Naive thymus-derived CD4-positive, alpha-beta T cell (primary cell): ENCODE measurements at places on chromosomes 7 and 10. TPM values are rescaled to one million over a fixed set of nuclear protein-coding genes. Genes with fewer than 3 reads are reported as not detected.

The FEZF1 gene
- not detected for total RNA-seq

The ST8SIA6 gene
- 0.95 TPM for total RNA-seq

- no peak for DNase-seq
These were observed 87.0 kb downstream of the TBXAS1 start for GRCh38 chr7:139915864-139916716.

GRCh38 chr7:153217032-153217431, 457.5 kb downstream of the ACTR3B start:
- no peak for DNase-seq

- no peak for DNase-seq
These were observed 159.6 kb upstream of the IGFBP3 start for GRCh38 chr7:46080595-46081159.

The ARMC3 gene
- total RNA-seq = not detected

GRCh38 chr7:35549781-35550180, 145.2 kb downstream of the HERPUD2 start:
- DNase-seq = no peak

The PLPP4 gene
- total RNA-seq = not detected

DNA sequence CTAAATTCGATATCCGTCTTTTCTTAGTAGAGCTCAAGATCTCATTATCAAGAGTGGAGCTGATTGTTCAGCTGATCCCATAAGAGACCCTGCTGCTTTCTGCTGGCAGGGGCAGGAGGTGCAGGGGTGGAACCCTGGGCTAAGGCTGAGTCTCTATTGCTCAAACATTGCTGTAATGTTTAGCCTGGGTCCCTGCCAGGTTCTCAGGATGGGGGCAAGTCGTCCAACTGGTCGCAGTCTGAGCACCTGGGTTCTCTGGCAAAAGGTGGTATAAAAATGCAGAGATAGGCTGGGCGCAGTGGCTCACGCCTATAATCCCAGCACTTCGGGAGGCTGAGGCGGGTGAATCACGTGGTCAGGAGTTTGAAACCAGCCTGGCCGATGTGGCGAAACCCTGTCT, 62.0 kb upstream of the NRBF2 start:
- no peak for DNase-seq

The IFIT1 gene
- 7.1 TPM for total RNA-seq

GRCh38 chr10:88181902-88182600, 318.6 kb downstream of the PTEN start:
- no peak for DNase-seq

DNA sequence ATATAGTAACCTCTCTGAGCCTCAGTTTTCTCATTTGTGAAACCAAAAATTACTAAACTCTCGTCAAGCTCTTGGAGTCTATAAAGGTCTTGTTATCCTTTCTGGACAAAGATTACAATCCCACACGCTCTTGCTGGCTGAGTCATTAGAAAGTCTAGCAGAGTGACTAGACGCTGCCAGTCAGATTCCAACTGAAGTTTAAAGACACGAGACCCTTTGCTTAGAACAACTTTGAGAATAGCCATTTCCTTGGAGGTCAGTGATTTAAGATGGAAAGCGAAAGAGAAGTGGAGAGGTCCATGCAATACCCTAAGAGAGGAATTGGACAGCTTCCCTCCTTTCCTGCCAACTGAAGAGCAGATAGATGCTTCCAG, 119.5 kb downstream of the APBB1IP start:
- DNase-seq = no peak

- no peak for DNase-seq
These were observed 92.9 kb downstream of the CELF2 start for GRCh38 chr10:11110539-11110938.

DNA sequence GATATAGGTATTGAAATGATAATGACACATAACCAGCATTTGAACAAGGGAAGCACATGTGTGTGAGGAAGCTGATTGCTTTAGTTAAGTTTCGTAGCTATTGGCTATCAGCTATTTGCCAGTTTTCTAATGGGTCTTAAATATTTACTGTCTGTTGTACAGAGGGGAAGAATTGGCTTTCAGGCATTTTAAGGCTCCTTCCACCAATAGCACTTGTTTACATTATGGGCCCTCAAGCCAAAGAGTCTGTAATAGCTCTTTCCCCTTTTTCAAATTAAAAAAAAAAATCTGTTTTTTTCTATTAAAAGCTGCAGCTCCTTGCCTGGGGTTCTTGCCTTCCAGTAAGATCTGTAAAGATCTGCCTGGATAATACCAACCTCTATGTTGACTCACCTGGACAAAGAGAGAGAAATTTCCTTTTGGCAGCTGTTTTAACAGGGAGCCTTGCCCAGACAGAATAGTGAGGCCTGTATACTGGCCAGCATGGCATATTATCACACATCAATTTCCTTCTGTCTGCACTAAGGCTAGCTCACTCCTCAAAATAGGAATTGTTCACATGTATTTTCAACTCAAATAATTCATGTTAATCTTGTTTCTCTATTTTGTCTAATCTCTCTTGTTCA, 104.7 kb upstream of the LRGUK start:
- no peak for DNase-seq

The PTPRN2 gene
- total RNA-seq = 1.3 TPM

The SKAP2 gene
- total RNA-seq = 31.4 TPM

GRCh38 chr10:102758240-102758932, 14.6 kb downstream of the WBP1L start:
- no peak for DNase-seq

The CHN2 gene
- 0.70 TPM for total RNA-seq

DNA sequence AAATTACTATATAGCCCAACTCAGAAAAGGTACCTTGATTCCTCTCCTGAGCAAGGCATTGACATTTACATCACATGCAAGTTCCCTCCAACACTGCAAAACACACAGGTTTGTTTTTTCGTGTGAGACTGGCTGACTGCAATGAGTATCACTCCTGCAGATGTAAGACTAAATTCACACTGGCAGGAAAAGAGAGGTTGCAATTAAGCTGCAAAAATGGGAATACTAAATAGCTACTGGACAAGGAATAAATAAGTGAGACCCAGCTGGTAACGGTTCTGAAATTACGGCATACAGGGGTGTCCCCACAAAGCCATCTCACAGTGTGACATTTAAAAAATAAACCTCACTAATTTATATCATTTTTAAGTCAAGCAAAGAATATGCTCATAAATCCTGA, 97.3 kb downstream of the PIP4K2A start:
- no peak for DNase-seq

DNA sequence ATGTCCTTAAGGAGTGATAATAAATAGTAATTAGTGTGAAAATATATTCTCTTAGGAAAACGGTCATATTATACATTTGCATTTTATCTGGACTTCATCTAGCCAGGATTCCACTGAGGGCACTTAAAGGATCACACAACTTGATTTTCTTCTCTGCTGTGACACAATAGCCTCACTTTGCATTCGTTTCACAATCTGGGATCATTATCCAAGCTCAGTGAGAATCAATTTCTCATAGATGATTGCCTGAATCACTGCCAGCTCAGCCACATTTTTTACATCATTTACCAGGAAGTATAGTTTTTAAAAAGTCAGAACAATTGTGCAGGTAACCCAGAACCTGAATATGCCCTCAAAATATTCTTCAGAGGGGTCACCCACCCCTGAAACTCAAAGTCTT, 68.9 kb downstream of the PTPRZ1 start:
- no peak for DNase-seq

The SLC13A1 gene
- not detected in 2 replicates for total RNA-seq

The ASAH2 gene
- total RNA-seq = 1.7 and 3.2 TPM in 2 replicates

DNA sequence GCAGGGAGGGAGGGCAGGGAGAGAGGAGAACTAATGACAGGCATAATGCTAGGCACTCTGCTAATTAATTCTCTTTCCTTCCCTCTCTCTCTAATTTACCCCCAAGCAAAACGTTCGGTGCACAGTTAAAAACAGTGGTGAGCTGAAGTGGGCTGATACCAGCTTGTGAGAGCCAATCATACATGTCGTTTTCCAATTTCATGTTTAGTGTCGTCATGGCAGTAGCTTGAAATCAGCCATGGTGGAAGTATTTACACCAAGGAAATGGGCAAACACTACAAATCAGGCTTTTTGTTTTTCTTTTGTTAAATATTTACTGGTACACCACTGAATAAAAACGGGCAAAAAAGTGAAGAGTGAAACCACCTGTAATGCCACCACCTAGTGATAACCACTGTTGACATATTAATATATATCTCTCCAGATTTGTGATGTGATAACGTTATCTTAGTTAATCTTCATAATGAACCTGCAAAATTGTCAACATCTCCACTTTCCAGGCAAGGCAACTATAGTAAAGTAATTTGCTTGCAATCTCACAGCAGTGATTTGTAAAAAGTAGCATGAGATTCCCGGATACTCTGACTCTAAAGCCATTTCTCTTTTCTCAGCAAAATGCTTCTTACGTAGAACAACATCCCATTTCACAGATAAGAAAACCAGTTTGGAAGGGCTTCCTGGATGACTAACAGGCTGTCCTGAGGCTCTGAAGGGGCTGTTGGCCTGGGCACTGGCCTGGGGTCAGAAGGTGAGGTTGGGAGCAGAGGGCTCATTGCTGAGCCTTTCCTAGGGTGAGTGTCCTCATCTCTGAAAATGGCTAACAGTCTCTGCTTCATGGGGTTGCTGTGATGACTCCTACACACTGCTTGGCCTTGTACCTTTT, 83.7 kb downstream of the ATXN7L1 start:
- no peak for DNase-seq

GRCh38 chr10:62352356-62352970, 21.7 kb upstream of the ZNF365 start:
- no peak for DNase-seq

DNA sequence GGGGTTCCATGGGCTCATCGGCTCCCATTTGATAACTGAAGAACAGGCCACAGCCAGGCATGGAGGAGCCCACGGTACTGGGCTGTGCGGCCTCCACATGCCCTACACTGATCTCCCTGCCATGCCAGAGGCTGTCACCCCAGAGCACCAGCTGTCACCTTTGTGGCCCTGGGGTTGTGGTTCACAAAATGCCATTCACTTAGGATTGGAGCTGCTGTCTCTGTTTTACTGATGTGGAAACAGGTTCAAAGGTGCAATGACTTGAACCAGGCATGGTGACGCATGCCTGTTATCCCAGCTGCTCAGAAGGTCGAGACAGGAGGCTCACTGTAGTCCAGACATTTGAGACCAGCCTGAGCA, 4.3 kb upstream of the UPK3B start:
- DNase-seq = no peak

DNA sequence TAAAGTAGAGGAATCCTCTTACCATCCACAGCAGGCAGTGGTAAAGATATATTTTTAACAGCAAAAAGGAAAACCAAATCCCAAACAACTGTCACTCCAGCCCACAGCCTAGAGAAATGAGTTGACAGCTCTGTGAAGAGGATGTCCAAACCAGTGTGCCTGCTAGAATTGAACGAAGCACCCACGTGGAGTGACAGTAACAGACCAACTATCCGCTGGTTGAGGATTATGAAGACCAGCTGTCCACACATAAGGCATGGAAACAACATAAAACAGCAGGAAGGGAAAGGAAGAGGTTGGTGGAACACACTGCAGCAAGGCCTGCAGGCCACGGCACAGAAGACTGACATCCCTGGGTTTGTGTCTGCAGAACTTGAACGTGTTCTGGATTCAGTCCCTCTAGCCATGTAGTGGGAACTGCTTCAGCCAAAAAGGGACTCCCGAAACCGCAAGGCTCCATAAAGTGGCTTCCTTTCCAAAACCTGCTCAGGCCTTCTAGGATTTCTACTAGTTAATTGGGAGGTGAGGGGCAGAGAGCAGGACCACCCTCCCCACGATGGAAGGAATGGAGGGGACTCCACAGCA, 324.4 kb downstream of the BICC1 start:
- DNase-seq = no peak

GRCh38 chr10:110960333-110960712, 40.9 kb downstream of the SHOC2 start:
- DNase-seq = no peak

- DNase-seq = no peak
These were observed 215.9 kb upstream of the C7orf33 start for GRCh38 chr7:148374396-148375259.

GRCh38 chr7:89621925-89622641, 532.2 kb upstream of the STEAP1 start:
- DNase-seq = no peak

The SLC16A12 gene
- not detected for total RNA-seq

The DYNC1I1 gene
- 0.61 TPM for total RNA-seq

DNA sequence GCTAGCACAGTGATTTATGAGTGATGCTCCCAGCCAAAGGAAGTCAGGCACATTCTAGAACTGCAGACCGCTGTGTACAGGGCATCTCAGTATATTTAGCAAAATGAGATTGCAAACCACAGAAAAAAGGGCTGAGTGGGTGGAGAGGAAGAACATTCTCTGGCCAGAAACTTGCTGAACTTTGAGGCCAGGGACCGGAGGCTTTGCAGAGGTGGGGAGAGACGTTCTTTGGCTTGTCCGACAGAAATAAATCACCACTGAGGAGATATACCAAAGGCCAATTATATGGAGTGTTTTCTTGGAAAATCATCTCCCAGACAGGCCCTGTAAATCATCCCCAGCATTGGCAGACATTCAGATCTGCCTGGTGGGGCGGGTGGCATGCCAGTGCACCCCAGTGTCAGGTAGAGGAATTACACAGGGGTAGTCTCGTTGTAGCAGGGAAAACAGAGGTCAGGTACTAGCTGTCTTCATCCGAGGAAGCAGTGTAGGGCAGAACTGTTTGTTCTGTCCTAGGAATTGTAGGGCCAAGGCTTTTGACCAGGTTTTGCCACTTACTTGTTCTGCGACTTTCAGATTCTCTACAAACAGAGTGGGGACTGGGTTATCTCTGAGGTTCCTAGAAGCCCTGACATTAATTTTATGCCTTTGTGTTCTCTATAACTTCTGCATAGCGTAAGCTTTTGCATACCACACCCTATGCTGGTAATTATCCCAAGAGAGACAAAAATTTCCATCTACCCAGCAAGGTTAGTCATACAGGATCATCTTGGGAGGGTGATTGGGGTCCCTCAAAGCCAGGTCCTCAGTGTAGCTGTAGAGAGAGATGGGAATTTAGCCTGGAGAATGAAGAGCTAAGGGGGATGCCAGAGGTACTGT, 655.6 kb downstream of the LRMDA start:
- no peak for DNase-seq

The VGF gene
- total RNA-seq = 0.19 and 0.28 TPM in 2 replicates

- no peak for DNase-seq
These were observed 299.9 kb upstream of the LRRN3 start for GRCh38 chr7:110790992-110791391.

DNA sequence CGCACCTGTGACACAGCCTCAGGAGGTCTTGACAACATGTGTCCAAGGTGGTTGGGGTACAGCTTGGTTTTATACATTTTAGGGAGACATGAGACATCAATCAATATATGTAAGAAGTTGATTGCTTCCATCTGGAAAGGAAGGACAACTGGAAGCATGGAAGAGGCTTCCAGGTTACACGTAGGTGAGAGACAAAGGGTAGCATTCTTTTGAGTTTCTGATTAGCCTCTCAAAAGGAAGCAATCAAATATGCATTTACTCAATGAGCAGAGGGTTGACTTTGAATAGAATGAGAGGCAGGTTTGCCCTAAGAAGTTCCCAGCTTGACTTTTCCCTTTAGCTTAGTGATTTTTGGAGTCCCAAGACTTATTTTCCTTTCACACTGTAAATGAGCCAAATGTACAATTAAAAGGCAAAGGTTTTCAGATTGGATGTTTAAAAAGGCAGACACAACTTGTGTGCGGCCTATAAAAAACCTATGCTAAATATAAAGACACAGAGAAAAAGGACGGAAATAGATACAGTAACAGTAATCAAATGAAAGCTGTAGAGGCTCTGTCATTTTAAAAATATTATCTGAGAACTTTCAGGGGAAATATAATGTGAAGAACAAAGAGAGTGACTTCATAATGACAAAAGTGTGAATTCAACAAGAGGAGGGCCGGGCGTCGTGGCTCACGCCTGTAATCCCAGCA, 65.7 kb upstream of the LANCL2 start:
- DNase-seq = no peak
